T-helper 1 cell (primary cell): ENCODE measurements at places on chromosomes 1 and 21.

GRCh38 chr1:42109600-42109999, 43.6 kb upstream of the GUCA2B start:
- DNase-seq = no peak

DNA sequence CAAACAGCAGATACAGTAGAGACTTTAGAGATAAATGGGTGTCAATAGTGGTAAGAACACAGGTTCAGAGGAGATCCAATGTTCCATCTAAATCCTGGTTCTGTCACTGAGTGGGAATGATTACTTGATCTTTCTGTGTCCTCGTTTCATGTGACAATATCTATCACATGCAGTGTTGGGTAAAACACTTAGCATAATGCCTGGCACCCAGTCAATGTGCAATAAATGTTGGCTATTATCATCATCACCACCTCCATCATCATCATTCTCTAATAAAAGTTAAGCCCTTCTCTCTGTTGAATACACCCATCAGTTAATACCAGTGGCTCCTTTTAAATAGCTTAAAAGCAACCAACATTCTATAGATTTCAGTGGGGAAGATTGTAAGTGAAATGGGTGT, 184.7 kb downstream of the ST6GALNAC3 start:
- DNase-seq = no peak

DNA sequence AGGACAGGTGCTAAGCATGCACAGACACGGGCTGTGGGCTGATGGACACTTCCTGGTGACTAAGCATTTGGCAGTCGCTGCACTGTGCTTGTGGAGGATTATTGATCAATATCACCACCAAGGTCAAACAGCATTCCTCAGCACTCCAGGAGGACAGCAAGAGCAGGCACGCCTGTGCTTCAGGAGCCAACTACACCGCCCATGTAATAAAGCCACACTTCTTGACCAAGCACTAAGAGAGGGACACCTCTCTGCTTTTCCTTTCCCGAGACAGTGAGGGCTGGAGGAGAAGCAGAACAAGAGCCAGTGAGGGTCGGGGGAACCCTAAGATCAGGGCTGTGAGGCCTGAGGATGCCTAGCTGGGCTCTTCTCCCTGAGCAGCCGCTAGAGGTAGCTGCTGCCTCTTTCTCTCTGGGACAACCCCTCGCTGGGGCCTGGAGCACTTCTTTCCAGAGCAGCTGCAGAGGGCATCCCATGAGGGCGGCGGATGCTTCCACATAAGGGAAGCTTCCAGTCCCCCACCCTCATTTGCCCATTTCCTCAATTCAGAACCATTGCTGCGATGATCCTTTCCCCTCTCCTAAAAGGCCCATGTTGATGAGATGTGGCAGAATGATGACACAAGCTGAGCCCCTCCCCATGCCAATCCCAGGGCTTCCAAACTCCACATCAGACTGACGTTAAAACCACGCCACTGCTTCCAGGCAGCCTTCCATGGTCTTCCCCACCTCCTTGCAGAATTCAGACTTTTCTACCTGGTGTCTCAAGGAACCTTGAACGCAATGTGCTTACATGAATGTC, 19.1 kb downstream of the RAB7B start:
- DNase-seq = no peak

- DNase-seq = no peak
Measured at GRCh38 chr1:15214527-15214926, 32.5 kb upstream of the FHAD1 start.

DNA sequence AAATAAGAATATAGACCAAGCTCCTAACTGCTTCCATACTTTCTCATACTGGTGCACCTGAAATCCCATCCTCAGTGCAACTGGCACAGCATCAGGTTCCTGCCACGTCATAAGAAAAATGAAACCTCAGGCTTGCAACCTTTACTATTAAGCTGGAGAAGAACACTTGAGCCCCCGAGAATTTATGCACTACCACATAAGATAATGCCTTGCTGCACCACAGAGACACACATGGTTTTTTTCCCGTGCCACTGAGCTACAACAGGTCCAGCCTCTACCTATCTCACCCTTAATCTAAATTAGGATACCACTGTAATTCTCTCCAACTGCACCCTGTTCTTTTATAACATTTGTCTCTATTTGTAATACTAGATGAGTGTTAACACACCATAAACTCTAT, 174.5 kb downstream of the DENND1B start:
- no peak for DNase-seq

- DNase-seq = no peak
Measured at GRCh38 chr1:99704356-99704816, 58.5 kb downstream of the PALMD start.

- DNase-seq = no peak
Measured at GRCh38 chr1:22595108-22595507, 31.8 kb downstream of the EPHA8 start.

GRCh38 chr1:201889090-201889968, 631 bp downstream of the SHISA4 start:
- no peak for DNase-seq

- no peak for DNase-seq
Measured at GRCh38 chr1:101115112-101115511, 89.5 kb upstream of the DPH5 start.

DNA sequence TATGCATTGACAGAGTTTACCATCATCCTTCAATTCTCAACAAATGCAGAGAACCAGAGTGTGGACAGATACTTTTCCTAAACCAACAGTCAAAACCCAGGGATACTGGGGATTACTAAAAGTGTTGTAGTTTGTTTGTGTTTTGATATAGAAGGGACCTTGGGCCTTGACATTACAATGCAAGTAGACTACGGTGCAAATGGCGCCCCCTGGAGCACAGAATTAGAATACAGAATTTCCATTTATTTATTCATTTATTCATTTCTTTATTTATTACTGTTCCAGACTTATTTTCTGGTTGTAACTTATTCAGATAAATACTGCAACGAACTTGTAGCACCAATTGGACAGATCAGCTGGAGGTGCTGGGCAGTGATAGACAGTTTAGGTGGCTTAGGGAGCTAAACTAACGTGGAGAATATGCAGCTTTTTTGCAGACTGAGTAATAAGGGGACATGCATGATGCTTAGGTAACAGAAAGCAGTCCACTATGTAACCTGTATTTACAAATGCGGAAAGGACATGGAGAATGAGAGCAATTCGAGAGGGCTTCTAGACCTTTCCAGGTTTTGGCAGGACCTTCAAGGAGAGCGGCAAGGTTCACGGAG, 42.6 kb downstream of the KIRREL1 start:
- DNase-seq = no peak

DNA sequence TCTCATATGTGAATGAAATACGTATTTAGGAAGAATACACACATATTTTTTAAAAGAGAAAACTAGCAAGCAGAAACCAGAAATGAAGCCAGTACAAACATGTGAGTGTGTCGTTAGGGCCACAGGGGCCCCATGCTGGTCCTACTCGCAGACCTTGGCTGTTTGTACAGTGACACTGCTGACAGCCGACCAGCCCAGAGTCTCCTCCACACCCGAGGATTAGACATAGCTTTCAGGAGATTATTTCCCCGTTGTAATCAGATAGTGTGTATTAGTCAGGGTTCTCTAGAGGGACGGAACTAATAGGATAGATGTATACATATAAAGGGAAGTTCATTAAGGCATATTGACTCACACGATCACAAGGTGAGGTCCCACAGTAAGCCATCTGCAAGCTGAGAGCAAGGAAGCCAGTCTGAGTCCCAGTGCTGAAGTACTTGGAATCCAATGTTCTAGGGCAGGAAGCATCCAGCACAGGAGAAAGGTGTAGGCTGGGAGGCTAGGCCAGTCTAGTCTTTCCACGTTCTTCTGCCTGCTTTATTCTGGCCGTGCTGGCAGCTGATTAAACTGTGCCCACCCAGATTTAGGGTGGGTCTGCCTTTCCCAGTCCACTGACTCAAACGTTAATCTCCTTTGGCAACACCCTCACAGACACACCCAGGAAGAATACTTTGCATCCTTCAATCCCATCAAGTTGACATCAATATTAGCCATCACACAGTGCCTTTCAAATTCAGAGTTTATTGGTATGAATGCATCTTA, 51.2 kb downstream of the DIP2A start:
- no peak for DNase-seq

DNA sequence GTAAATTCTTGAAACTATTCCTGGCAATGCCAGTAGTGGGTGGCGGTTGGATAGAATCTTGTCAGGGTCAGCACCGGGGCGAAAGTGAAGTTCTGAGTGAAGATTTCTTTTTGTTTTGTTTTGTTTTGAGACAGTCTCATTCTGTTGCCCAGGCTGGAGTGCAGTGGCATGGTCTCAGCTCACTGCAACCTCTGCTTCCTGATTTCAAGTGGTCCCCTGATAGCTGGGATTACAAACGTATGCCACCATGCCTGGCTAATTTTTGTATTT, 33.3 kb downstream of the PCNT start:
- DNase-seq = no peak

GRCh38 chr1:160483505-160484185, 39.4 kb downstream of the SLAMF6 start:
- no peak for DNase-seq

GRCh38 chr1:79259390-79260336, 253.1 kb upstream of the ADGRL4 start:
- DNase-seq = no peak

DNA sequence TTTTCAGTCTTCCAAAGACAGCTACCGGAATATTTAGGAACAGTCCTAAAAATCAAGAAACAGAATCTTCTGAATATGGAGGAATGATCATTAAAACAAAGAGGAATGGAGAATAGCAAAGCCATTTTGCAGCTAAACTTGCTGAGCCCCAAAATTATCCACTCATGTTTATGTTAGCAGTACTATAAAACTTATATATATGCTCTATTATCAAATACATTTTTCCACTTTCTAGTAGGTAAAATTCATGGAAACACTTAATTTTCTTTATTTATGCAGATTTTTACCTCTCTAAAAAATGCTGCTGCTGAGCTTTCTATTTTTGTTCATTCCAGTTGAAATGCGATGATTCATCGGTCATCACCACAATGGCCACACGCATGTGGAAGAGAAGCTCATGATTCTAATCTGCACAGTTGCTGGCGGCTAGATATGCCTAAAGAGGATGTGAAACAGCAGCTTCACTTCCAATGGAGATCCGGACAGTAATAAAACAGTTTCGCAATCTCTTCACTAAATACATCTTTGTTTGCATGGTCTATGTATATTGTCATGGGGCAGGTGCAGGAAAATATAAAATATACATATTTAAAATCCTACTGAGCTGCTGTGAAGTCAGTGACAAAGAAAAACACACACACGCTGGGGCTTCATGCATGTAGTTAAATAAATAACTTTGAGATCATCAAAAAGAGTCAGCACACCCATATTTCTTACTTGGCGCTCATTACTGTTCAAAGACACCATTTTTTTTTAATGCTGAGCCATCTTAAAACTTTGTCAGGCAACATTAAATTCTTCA, 292.2 kb downstream of the SMYD3 start:
- DNase-seq = no peak

DNA sequence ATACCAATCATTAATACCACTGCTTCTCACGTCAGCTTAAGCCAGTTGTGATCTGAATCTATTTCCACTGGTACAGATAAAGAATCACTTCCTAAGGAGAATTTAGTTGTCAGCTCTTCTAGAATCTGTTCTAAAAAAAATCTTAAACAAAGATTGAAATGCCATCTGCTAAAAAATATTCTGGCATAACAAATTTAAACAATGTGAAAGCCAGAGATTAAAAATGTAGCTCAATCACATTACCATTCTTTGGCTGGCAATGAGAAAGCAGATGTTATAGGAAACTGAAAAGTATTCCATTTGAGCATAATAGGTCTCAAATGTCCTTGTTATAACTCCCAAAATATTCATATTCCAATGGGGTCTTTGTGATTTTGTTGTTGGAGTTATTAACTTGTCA, 21.7 kb upstream of the LRRC8B start:
- DNase-seq = no peak

DNA sequence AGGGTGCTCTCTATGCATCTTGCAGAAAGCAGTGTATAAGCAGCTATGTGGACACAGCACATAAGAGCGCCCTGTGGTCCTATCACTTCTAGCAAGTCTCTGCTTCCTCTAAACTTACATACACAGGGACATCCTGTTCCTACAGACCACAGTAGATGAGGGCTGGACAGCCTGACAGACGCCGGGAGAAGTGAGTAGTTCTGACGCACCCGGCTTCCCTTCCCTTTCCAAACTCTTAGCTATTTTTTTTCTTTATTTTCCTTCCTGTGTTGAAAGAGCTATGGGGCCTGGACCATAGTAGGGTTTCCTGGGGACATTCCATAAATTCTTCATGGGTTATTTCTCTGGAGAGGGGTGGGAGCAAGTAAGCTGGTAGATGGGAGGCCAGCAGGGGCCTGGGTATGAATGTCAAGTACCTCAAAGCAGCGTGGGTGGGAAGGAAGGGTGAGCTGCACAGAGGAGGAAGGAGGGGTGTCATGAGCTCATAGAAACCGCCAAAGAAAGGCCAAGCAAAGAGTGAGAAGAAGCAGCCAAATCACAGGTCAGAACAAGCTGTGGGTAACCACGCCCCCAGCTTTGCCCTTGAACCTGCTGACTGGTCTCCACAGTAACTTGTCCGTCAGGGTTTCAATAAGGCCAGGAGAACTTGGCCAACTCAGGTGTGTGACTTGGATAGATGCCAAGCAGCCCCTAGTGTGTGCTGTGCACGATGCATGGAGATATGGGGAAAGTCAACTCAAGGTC, 36.6 kb downstream of the PLXNA2 start:
- DNase-seq = no peak

GRCh38 chr1:196366817-196367495, 241.3 kb downstream of the KCNT2 start:
- no peak for DNase-seq

- DNase-seq = no peak
Measured at GRCh38 chr1:224791362-224791941, 138.0 kb upstream of the DNAH14 start.

GRCh38 chr1:179137617-179138255, 55.9 kb downstream of the TOR3A start:
- no peak for DNase-seq

GRCh38 chr1:108119500-108119899, 80.6 kb downstream of the SLC25A24 start:
- DNase-seq = no peak

- peak; percentile 49 for DNase-seq
Measured at GRCh38 chr1:211259638-211260126, 516 bp downstream of the RCOR3 start.

GRCh38 chr1:194279975-194280374, 1093.6 kb upstream of the B3GALT2 start:
- no peak for DNase-seq

DNA sequence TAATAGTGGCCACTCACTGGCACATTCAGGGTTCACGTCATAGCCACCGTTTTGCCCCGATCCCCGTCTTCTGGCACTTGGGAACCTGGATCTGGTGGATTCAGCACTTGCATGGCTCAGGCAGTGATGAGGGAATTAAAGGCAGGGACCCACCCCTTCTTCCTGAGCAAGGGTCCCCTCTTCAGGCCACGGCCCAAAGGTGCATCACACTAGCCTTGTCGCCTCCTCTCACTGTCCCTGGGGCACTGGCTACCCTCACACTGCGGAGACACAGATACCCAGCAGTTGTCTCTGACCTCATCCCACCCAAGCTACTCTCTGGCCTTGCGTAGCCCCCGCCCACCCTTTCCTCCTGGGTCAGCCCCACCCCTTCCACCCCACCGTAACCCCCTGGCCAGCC, 19.9 kb upstream of the LDLRAP1 start:
- no peak for DNase-seq
